ENCODE measurements at places on chromosomes 4 and X.

GRCh38 chr4:19806865-19807264 is 444.8 kb upstream of the SLIT2 start:
- no peak for DNase-seq

DNA sequence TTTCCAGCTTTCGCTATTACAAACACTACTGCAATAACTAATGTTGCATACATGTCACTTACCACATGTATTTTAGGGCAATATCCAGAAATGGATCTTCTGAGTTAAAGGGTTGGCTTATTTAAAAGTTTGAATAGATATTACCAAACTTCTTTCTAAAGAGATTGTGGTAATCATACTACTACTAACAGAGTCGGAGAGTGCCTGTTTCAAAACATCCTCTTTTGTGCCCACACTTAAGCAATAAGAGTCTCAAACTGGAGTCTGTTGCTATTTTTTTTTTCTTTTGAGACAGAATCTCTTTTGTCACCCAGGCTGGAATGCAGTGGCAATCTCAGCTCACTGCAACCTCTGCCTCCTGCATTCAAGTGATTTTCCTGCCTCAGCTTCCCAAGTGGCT is 35.8 kb downstream of the FGFBP1 start:
- DNase-seq = no peak

GRCh38 chr4:177450426-177451107 is 8.3 kb upstream of the AGA start:
- no peak for DNase-seq

DNA sequence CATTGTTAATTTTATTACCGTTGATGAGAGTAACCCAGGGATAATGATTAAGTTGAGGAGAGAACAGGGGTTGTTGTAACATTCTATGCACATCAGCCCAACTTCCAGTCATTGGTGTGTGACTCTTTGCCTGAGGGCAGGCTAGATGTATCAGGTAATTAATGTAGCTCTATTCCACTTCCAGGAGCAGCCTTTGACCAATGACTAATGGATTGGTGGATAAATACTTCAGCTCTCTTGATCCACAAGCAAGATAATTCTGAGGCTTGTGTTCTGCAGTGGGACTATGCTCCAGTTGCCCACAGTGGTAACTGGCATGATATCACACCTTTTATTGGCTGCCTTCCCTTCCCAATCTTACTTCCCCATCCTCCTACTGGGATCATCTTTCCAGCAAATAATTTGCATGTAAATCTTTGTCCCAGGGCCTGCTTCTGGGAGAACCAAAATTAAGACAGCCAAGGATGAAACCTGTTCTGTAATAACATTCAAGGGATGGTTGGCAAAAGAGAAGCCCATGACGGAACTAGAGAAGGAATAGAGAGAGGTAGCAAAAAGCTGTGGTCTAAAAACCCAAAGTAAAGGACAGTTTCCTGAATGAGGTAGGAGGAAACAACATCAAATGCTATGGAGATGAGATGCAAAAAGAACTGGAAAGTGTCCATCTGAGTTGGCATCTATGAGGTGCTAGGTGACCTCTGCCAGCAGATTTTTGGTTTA is 241.4 kb upstream of the RPS6KA3 start:
- no peak for DNase-seq

- no peak for DNase-seq
Observed at GRCh38 chr4:168487282-168488035, 7.2 kb upstream of the DDX60L start.

GRCh38 chr4:53608649-53609048 is 17.4 kb upstream of the LNX1 start:
- no peak for DNase-seq

GRCh38 chr4:85862896-85863295 is 387.9 kb downstream of the ARHGAP24 start:
- DNase-seq = no peak

GRCh38 chr4:98963538-98964433 is 31.7 kb upstream of the METAP1 start:
- no peak for DNase-seq

- DNase-seq = no peak
Observed at GRCh38 chrX:131987252-131987651, 35.9 kb upstream of the STK26 start.

DNA sequence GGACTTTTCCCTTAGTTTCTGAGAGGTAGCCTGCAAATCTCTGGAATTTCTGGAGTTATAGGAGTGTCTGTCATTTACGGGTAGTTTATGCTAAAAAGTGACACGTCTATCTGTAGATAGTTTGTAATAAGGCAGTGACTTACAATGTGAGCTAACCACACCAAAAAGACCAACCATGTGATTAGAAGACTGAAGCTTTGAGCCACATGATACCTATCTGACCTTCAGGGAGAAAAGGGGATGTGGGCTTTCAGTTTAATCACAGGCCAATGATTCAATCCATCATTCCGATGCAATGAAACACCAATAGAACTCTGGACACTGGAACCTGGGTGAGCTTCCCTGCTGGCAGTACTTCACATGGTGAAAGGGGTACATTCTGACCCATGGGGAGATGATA is 254.6 kb upstream of the GK2 start:
- DNase-seq = no peak

DNA sequence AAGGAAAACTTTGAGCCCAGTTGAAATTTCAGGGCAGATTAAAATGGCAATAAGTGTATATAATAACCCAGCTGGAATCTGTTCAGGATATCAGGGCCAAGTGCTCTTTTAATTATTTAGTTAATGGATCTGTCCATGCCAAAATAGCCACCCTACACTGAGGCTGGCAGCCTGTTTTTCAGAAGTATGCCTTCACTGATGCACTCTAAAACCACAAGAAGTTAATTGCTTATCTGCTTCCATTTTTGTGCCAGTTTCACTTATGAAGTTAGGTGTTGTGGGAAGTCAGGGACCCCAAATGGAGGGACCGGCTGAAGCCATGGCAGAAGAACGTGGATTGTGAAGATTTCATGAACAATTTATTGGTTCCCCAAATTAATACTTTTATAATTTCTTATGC is 960.3 kb downstream of the C4orf33 start:
- no peak for DNase-seq

DNA sequence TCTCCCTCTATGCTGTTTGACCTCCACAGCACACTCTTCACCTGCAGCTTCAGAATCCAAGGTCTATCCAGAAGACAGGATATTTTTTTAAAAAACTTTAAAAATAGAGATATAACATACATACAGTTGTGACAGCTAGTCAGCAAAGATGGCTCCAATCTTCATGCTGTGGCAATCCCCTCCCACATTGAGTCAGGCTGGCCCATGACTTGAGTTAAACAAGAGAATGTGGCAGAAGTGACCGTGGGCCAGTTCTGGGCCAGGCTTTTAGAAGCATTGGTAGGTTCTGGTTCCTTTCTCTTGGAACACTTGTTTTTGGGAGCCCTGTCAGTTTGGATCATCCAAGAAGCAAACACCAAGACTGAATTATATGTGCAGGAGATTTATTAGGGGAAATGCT is 36.1 kb upstream of the REPS2 start:
- DNase-seq = no peak

DNA sequence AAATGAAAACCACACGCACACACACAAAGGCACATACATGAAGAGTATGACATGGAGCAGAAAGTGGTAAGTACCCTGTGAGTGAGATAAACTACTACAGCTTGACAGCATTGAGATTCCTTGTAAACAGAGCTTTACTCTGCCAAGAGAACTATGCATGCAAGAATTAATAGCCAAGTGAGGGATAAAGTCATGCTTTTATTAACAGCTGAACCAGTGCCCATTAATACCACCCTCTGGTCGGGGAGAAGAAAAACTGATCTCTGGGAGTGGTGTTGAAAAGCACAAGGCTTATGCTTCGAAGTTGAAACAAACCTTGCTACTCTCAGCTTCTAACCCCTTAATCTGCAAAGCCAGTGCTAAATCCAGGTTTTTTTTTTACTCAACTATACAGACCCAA is 95.9 kb upstream of the C1QTNF7 start:
- DNase-seq = no peak

All from AG09319 (cell line).